ENCODE measurements at places on chromosomes 3 and 15. TPM values are rescaled to one million over a fixed set of nuclear protein-coding genes. Genes with fewer than 3 reads are reported as not detected.

TMC3 gene
- polyA plus RNA-seq: not detected

- peak; percentile 58 for DNase-seq
These were observed 31.9 kb upstream of the ZNF280D start for GRCh38 chr15:56765251-56765650.

CHST2 gene
- polyA plus RNA-seq: 3.3 TPM

IL17RD gene
- polyA plus RNA-seq: 28.3 TPM

C3orf52 gene
- 4.7 TPM for polyA plus RNA-seq

DNA sequence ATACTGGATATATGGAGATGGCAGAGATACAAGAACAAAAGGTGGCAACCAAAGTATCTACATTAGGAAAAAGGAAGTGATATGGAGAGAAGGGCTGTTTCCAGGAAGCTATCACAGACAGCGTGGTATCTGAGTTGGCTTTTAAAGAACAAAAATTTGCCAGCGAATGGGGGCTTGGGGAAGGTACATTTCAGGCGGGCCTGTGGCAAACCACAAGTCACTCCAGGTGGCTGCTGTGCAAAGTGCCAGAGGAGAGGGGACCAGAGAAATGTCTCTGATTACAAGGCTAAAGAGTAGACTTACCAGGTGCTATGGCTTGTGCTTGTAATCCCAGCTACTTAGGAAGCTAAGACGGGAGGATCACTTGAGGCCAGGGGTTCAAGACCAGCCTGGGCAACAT, 91.1 kb downstream of the MSL2 start:
- no peak for DNase-seq

DNA sequence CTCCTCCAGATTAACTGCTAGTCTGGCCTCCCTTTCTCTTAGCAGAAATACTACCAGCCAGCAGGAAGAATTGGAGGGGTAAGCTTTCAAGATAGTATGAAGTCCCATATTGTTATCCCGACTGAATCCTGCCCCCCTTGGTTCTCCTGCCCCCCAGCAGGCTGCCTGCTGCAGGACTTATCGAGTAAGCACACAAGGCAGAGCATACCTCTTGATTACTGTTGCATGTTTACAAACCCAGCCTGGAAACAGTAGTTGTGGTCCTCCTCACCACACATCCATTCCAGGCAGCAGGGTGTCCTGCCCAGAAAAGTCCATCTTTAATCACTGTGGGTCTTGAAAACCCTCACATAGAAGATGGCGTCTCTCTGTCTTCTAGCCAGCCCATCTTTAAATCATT, 66.8 kb upstream of the PPP2R3A start:
- DNase-seq: no peak

ILDR1 gene
- polyA plus RNA-seq: 0.26 TPM

GRCh38 chr3:170699158-170700053, 113.5 kb upstream of the SLC7A14 start:
- DNase-seq: no peak

TGM5 gene
- 0.27 TPM for polyA plus RNA-seq

DNA sequence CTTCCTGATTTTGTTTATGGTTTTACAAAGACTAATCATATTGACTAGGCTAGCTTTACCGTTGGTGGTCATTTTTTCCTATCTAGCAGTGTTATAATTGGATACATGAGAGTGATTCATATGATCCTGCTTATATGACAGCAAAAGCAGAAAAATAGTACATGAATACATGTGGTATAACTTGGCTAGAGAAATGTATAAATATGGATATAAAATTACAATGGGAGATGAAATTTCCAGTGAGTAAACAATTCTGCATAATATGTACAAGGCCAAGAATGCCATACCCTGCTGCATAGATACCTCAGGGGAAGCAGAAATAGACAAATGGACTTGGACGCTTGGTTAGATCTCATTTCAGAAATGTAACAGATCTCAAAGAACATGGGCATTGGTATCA, 103.1 kb downstream of the DTWD1 start:
- DNase-seq: no peak

- DNase-seq: no peak
These were observed 76.6 kb downstream of the SLC25A26 start for GRCh38 chr3:66297260-66297873.

GRCh38 chr3:186365202-186365974, 3.4 kb upstream of the DGKG start:
- DNase-seq: no peak

FES gene
- polyA plus RNA-seq: 11.8 TPM

- no peak for DNase-seq
These were observed 43.0 kb upstream of the UTS2B start for GRCh38 chr3:191373327-191373726.

GRCh38 chr15:64275934-64276333, 80.0 kb downstream of the CSNK1G1 start:
- no peak for DNase-seq

DNA sequence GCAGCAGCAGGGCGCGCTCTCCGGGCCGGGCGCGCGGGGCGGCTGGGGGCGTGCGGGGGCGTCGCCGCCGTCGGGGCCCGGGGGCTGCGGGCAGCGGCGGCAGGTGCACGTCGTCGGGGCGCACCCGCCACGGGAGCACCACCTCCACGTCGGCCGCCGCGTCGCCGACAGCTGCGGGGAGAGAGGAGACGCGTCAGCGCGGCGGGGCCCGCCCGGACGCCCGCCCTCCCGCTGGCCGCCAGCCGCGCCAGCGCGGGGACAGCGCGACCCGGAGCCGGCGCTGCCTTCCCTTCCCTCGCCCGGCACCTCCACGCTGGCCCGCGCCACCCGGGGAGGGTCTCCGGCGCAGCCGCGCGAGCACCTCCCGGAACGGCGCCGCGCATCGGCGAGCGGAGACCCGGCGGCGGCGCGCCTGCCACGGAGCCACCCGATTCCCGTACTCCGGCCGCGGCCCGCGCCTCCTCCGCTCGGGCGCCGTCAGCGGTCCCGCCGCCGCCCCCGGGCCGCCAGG, 481 bp downstream of the ADAMTS17 start:
- DNase-seq: no peak

DNA sequence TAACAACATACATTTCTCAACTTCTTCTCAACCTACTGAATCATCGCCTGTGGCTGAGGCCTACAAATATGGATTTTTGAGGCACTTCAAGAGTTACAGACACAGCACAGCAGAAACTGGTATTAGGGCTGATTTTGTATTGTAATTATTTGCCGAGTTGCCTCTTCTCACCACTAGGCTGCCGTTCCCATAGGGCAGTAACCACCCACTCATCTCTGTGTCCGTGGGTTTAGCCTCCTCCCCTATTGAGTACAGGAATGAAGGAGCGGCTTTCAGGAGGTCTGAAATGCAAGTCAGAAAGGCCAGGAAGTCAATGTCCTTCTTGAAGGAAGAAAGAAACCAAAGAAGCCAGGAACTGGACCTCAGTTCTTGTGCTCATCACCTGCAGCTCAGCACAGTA, 220.8 kb downstream of the MTHFS start:
- DNase-seq: no peak

DNA sequence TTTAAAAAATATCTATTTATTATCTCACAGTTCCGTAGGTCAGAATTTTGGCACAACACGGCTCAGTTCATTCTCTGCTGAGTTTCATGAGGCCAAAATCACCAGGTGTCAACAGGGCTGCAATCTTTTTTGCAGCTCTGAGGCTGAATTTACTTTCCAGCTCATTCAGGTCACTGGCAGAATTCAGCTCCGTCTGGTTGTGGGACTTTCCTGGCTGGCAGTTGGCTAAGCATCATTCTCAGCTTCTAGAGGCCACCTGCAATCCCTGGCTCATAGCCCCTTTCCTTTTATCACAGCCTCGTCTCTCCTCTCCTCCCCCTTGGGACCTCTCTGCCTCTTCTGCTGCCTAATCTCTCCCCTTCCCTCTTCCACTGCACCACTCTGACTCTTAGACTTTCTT, 174.0 kb upstream of the WNT5A start:
- DNase-seq: no peak

- DNase-seq: no peak
These were observed 333.7 kb downstream of the CTNNB1 start for GRCh38 chr3:41532976-41533375.

DNA sequence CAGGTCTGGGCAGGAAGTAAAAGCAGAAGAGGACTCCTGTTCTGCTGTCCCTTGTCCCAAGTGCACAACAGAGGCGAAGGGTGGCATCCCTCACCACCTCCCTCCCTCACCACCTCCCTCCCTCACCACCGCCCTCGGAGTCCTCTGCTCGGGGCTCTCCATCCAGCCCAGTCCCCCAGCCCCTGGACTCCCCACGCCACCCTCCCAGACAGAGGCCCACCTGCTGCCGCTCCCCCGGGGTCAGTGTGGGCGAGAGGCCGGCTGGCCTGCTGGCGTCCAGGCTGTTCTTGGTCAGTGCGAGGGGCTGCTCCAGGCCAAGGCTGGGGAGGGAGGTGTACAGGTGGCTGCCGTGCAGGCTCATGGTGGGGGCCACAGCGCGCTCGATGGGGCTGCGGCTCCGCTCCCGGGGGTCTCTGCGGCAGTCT, 79.1 kb downstream of the VGLL4 start:
- no peak for DNase-seq

DNA sequence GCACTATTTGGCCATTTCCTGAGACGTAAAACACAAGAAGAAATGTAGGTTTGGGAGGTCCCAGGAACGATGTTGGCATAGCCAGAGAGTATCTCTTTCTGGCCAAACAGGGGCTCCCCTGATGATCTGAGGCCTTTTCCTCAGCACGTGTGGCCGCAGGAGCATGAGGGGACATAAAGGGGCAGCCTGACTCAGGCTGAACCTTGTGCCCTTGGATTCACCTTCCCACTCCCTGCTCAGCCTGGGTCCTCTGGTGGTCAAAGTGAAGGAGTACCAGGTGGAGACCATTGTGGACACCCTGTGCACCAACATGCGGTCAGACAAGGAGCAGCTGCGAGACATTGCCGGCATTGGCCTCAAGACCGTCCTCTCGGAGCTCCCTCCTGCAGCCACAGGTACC, 10.6 kb downstream of the CAND2 start:
- DNase-seq: no peak

- no peak for DNase-seq
These were observed 30.4 kb upstream of the AEN start for GRCh38 chr15:88590759-88591158.

DNA sequence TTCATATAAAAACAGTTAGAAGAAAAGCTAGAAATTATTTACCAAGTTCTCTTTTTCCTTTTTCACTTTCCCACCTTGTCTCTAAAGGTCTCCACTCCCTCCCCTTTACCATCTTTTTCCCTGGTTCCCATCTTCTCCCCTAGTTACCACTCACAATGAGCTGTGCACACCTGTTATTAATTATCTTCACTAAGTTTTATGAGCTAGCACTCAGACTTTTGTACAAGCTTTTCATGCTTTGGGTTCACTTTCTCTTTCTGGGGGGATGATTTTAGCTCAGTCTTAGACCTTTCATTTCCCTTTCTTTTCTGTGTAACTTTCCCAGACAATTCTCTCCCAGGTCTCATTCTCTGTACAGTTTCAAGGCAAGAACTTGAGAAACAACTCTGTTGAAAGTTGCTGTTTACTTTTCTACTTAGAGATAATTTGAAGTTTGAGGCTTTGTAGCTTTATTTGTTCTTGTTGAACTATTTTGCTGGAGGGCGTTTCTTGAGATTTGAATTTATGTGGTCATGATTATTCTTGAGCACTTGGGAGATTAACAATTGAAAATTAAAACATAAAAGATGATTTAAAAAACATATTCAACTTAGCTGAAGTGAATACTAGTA, 24.0 kb upstream of the AADAC start:
- no peak for DNase-seq

DNA sequence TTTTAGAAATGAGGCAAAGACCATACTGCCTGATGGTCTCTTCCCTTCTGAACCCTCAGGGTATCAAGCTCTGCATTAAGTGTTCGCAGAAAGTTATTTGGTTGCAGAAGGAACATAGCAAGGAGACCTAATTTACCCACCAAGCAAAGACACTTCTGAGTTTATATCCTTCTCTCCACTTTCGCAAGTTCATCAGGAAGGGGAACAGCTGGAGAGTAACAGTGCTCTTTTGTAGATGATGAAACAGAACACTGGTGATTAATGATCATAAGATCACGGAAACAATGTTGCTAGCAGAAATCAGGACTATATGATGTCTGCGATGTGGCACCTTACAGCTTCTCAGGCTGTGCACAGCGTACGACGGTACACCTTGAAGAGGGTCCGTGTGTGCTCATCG, 62.1 kb downstream of the NCEH1 start:
- no peak for DNase-seq

DNA sequence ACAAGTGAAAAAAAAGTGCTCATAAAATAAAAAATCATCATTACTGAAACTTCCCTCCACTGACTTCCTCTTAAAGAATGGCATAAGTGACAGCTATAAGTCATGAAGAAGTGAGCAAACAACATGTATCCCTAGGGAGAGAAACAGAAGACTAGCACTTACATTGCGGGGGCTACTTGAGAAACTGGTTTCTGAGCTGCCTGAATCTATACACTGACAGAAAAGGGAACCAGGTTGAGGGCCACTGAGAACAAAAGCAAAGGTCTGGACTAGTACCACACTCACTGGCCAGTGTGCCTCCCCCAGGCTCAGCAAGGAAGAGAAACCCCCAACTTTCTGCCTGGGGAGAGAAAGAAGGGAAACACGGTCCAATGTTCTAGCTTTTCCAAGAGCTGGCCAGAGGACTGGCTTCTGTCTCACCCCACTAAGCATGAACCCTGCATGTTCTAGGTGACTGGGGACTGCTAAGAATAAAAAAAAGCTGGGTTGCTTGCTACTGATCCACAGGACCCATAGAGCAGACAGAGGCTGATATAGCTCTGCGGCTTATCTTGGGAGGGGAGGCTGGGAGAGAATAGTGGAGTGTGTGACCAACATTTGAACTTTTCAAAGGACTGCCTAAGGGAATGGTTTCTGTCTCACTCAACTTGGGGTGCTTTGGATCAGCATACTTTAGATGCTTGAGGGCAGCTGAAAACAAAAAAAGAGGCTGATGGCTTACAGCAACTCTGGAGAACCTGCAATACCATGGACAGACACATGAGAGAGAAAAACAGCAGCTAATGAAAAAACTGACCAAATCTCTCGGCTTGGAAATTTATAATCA, 8.1 kb downstream of the RAD18 start:
- DNase-seq: no peak

GRCh38 chr3:4224331-4224730, 78.8 kb upstream of the SETMAR start:
- no peak for DNase-seq

MASP1 gene
- polyA plus RNA-seq: 5.2 TPM

DNA sequence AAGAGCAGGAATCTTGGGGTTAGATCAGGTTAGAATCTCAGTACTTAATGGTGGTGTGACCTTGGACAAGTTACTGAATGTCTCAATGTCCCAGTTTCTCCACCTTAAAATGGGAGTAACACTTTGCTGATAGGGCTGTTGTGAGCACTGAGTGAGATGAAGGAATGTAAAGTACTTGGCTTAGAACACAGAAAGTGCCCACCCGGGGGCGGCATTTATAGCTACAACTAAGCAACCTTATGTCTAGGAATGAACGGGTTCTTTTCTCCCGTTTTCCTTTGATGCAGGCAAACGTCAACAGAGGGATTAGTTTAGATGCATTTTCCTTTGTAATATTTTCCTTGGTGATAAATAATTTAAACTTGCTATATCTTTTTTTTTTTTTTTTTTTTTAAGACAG, 176.6 kb downstream of the USP13 start:
- DNase-seq: no peak

GRCh38 chr3:182957226-182957625, 23.1 kb downstream of the DCUN1D1 start:
- no peak for DNase-seq

Data from muscle of back (tissue), 13 donors.